Renal cortex interstitium (tissue), 15 donors: ENCODE measurements at places on chromosomes 4 and X. TPM values are rescaled to one million over a fixed set of nuclear protein-coding genes. Genes with fewer than 3 reads are reported as not detected.

The PRMT9 gene
- polyA plus RNA-seq, result 30.3 TPM

The GLUD2 gene
- polyA plus RNA-seq, result 5.5 TPM

The MTTP gene
- 10.6 TPM for polyA plus RNA-seq

The IQSEC2 gene
- 21.1 TPM for polyA plus RNA-seq

The KLF8 gene
- polyA plus RNA-seq, result 5.0 TPM

The SHISA3 gene
- polyA plus RNA-seq, result 111 TPM

The ETDA gene
- polyA plus RNA-seq, result not detected

The CFAP99 gene
- 0.78 TPM for polyA plus RNA-seq

The FAM9B gene
- polyA plus RNA-seq, result 0.22 TPM

The ARAP2 gene
- 8.4 TPM for polyA plus RNA-seq

The MEPE gene
- not detected for polyA plus RNA-seq

The TSPAN6 gene
- polyA plus RNA-seq, result 151 TPM

The UBQLN2 gene
- 45.2 TPM for polyA plus RNA-seq

The RAB33A gene
- polyA plus RNA-seq, result 0.44 TPM

The SSX2B gene
- not detected for polyA plus RNA-seq

The TMEM131L gene
- polyA plus RNA-seq, result 25.3 TPM

The FGFBP1 gene
- not detected for polyA plus RNA-seq

The CXCL10 gene
- polyA plus RNA-seq, result 5.1 TPM

The SMPX gene
- polyA plus RNA-seq, result 0.55 TPM

The SH3D19 gene
- polyA plus RNA-seq, result 31.4 TPM

The MAGEA9B gene
- not detected for polyA plus RNA-seq

The VCX3A gene
- polyA plus RNA-seq, result not detected

The SYTL5 gene
- polyA plus RNA-seq, result 2.6 TPM

The CPE gene
- polyA plus RNA-seq, result 122 TPM

The TNIP3 gene
- 1.7 TPM for polyA plus RNA-seq

The F8A2 gene
- not detected for polyA plus RNA-seq

The PABPC1L2B gene
- not detected for polyA plus RNA-seq

The NEUROG2 gene
- polyA plus RNA-seq, result not detected

The SLC49A3 gene
- 3.8 TPM for polyA plus RNA-seq

The MAGEA2 gene
- polyA plus RNA-seq, result not detected

The TMSB15B gene
- polyA plus RNA-seq, result 22.6 TPM

The ZNF157 gene
- 0.86 TPM for polyA plus RNA-seq

The ASB12 gene
- polyA plus RNA-seq, result 0.48 TPM

The SPANXA2 gene
- polyA plus RNA-seq, result not detected

The FAAH2 gene
- polyA plus RNA-seq, result 16.1 TPM

The PPP2R3B gene
- polyA plus RNA-seq, result 19.9 TPM

The FAM133A gene
- polyA plus RNA-seq, result 0.05 TPM

The CXCL9 gene
- not detected for polyA plus RNA-seq

The PWWP3B gene
- polyA plus RNA-seq, result 2.7 TPM

The PNMA6F gene
- polyA plus RNA-seq, result 0.27 TPM

The DDIT4L gene
- 2.4 TPM for polyA plus RNA-seq
